ENCODE measurements at places on chromosomes 7 and 10.

DNA sequence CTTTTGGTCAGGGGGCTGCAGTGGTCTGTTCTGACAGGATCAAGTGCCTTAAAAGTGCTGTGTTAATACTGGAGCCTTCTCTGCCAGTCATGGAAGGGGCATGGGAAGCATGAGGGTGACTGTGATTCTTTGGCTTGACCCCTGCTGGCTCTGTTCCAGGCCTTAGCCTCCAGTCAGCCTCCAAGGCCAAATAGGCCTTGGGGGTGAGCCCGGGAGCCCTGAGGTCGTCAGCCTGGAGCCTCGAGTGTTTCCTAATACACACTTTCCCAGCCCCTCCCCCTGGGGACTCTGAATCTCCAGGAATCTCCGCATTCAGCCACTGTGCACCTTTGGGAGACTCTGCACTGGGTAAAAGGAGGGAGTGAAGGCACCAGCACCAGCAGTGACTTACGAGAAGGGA lies 10.0 kb downstream of the HKDC1 start:
- no peak for DNase-seq

GRCh38 chr10:3783682-3784432 lies 1.2 kb downstream of the KLF6 start:
- DNase-seq, result no peak

DNA sequence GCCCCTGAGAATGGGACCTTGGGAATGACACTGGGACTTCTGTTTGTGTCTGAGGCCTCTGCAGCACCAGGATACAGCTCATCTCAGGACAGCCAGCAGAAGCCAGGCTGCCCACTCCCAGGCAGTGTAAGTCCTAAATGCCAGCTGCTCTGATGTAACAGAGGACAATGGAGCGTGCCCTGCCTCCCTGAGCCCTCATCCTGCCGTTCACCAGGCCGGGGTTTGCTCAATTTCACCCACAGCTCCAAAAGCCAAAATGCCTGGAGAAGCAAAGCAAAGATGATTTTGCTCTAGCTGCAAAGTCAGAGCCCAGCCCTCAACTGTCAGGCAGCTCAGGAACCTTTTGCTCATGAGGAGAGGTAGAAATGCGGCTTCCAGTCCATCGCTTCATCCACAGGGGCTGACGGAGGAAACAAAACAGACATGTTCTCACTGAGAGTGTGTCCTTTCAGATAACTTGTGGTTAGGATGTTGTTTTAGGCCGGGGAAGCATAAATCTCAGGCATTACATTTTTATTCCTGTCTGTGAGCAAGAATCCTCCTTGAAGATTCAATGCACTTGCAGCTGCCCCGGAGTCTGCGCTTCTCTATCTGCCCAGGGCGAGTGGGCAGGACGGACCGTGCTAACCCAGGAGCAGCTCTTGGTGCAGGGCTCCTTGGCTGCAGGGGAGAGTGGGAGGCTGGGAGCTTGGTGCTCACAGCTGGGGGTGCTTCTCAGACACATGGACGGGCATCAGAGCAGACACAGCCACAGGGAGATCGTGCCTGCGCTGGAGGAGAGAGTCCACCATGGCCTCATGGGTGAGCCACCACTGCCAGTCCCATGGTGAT lies 83.2 kb upstream of the CHST15 start:
- DNase-seq, result no peak

- DNase-seq, result no peak
Observed at GRCh38 chr10:613271-614138, 76.0 kb downstream of the DIP2C start.

GRCh38 chr7:92586403-92586802 lies 3.8 kb downstream of the FAM133B start:
- no peak for DNase-seq

DNA sequence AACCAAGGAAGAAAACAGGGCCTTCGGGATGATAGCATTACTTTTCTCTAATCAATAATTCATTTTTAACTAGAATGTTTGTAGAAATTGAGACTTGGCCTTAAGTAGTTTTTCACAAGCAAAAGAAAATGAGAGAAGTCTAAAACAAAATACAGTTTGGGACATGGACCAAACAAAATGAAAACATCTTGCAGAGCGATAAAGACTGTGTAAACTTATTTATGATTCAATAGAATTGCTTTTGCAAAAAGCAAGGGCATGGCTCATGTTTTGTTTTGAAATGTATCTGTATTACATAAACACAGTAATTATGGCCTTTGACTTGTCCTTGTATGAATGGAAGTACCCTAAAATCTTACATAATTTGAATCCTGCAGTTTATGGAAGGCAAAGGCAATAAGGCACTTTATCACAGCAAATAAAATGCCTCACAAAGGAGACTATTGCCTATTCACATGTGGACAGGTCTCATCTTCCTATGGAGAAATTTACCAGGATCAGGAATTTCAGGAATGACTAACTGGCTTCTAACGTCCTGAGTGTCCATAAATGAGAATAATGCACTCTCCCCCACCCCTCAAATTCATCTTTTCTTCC lies 295.2 kb downstream of the PTEN start:
- no peak for DNase-seq
